Vagina (tissue), 2 donors: ENCODE measurements at places on chromosomes 7 and 10. TPM values are rescaled to one million over a fixed set of nuclear protein-coding genes. Genes with fewer than 3 reads are reported as not detected.

DNA sequence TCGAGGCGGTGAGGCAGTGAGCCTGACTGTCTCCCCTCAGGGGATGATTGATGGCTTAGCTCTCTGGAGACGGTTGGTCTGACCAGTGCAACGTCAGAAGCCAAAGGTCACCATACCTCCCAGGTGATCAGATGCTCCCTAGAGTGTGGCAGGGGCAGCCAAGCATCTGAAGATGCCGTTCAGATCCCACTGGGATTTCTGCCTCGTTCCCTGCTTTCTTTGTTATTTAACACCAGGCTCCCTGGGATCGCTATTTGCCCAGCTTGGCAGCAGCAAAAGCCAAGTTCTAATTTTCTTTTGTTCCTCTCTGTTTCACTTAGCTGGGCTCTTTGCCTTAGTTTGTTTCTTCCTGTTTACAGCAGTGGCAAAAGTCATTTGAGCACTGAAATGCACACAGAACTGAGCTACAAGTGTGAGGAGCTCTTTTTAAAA lies 53.5 kb upstream of the SVIL start:
- H3K27me3 ChIP-seq: no peaks in the 10 kb centered on the region
- no peak overlapping the region for H3K27ac ChIP-seq
- H3K4me1 ChIP-seq: peaks cover 44% of the 10 kb centered on the region
- no peak overlapping the region for H3K4me3 ChIP-seq
- H3K36me3 ChIP-seq: peaks cover 16% of the 10 kb centered on the region

The MAP3K8 gene
- total RNA-seq: 16.5 TPM

- no peaks in the 10 kb centered on the region for H3K27me3 ChIP-seq
- no peak overlapping the region for H3K4me3 ChIP-seq
- no peaks in the 10 kb centered on the region for H3K36me3 ChIP-seq
- H3K27ac ChIP-seq: no peak overlapping the region
Measured at GRCh38 chr10:112475575-112476218, 28.7 kb downstream of the VTI1A start.

- no peak overlapping the region for H3K27ac ChIP-seq
- peaks cover 6% of the 10 kb centered on the region for H3K4me1 ChIP-seq
- no peaks in the 10 kb centered on the region for H3K27me3 ChIP-seq
- no peaks in the 10 kb centered on the region for H3K36me3 ChIP-seq
Measured at GRCh38 chr10:22666287-22667092, 47.9 kb downstream of the PIP4K2A start.

DNA sequence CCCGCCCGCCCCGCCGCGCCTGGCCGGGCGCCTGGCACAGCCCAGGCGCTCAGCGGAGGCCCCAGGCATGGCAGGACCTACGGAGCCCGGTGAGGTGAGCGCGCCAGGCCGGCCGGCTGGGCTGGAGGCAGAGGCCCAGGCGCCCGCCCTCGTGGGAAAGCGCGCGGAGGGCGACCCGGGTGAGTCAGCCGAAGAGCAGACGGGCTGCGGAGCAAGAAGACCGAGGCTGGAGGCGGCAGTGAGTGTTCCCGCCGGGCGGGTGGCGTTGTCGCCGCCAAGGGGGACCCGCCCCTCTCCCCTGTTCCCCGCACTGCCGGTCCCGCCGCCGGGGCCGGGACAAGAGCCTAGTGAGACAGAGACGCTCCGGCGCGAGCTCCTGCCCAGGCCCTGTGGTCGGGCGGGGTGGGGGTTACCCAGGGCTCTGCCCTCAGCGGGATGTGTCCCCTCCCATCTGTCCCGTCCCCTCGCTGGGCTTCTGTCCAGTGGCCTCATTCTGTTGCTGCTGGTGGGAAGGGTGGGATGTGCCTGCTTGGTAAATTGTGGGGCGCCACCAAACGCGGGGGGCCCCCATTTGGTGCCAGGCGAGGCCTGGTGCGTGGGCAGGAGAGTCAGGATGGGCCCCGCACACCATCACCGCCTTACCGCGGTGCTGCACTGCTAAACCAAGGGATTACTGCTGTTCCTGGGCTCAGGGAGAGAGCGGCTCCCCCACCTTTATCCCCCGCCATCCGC lies 17.0 kb upstream of the NODAL start:
- no peak for DNase-seq
- H3K36me3 ChIP-seq: no peaks in the 10 kb centered on the region
- H3K4me3 ChIP-seq: peak overlapping the region; percentile 26
- H3K27me3 ChIP-seq: no peaks in the 10 kb centered on the region

GRCh38 chr10:6781133-6781770 lies 201.2 kb upstream of the PRKCQ start:
- H3K27me3 ChIP-seq: no peaks in the 10 kb centered on the region
- no peak overlapping the region for H3K4me3 ChIP-seq
- no peak overlapping the region for H3K27ac ChIP-seq
- no peaks in the 10 kb centered on the region for H3K36me3 ChIP-seq

DNA sequence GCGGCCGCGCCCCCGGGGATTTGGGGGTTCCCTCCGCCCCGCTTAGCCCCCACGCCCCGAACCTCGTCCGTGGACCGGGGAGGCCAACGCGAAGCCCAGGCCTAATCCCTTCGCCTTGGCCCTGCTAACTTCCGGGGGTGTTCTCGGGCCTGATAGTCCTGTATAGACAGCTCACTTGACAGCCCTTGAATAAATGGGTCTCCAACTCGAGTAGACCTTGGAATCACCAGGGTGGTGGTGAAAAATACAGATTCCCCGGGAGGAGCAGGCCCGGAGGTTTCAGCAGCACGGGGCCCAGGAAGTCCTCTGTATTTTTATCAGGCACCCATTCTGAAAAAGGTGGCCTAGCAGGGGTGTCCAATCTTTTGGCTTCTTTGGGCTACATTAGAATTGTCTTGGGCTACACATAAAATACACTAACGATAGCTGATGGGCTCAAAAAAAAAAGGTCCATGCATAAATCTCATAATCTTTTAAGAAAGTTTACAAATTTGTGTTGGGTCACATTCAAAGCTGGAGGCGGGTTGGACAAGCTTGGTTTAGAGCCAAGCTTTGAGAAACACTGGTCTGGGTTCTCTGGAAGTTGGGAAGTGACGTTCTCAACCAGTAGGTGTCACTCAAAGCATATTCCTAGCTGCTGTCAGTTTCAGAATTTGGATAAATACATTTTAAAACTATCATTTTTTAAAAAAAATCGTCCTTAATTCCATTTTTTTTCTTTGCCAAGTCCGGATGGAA lies 221.7 kb downstream of the PHTF2 start:
- peak overlapping the region; percentile 59 for H3K4me3 ChIP-seq
- H3K27ac ChIP-seq: peak overlapping the region; percentile 94
- H3K36me3 ChIP-seq: no peaks in the 10 kb centered on the region
- no peaks in the 10 kb centered on the region for H3K27me3 ChIP-seq
- peaks cover 23% of the 10 kb centered on the region for H3K4me1 ChIP-seq

The PAPOLB gene
- not detected for total RNA-seq

DNA sequence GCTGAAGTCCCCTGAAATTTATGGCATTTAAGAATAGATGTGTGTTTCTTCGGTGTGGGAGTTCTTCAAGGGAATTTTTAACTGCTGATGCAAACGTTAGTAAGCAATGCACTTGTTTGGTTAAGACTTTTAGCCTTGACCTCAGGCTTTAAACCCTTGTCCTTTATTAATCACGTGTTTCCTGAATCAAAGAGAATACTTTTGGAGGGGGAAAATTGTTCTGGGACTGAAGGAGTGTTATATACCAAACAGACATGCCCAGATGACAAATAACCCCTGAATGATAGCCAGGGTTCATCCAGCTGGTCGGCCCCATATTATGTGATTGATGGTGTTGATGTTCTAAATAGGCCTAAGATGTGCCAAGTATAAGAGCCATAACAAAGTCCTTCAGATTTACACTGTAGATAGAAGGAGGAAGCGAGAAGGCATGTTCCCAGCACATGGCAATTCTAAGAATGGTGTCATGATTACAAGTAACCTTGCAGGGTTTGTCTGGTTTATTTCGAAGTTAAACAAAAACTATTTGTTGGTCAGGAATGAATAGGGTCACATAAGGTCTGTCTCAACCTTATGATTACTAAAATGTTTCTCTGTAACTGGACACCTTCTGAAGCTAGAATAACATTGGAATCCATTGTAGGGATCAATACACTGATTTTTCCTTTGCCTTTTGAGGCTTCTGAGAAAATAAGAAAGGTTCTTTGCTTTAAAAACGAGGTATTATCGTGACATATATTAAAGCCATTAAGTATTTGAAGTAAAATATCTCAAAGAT lies 124.2 kb upstream of the SEM1 start:
- H3K27me3 ChIP-seq: no peaks in the 10 kb centered on the region
- H3K4me3 ChIP-seq: no peak overlapping the region
- no peak overlapping the region for H3K27ac ChIP-seq
- H3K36me3 ChIP-seq: no peaks in the 10 kb centered on the region
- peaks cover 8% of the 10 kb centered on the region for H3K4me1 ChIP-seq

- no peaks in the 10 kb centered on the region for H3K27me3 ChIP-seq
- H3K36me3 ChIP-seq: no peaks in the 10 kb centered on the region
- no peak overlapping the region for H3K4me3 ChIP-seq
- H3K4me1 ChIP-seq: peaks cover 32% of the 10 kb centered on the region
Measured at GRCh38 chr7:127798769-127799372, 146.9 kb downstream of the SND1 start.

The STK17A gene
- 16.7 TPM for total RNA-seq

DNA sequence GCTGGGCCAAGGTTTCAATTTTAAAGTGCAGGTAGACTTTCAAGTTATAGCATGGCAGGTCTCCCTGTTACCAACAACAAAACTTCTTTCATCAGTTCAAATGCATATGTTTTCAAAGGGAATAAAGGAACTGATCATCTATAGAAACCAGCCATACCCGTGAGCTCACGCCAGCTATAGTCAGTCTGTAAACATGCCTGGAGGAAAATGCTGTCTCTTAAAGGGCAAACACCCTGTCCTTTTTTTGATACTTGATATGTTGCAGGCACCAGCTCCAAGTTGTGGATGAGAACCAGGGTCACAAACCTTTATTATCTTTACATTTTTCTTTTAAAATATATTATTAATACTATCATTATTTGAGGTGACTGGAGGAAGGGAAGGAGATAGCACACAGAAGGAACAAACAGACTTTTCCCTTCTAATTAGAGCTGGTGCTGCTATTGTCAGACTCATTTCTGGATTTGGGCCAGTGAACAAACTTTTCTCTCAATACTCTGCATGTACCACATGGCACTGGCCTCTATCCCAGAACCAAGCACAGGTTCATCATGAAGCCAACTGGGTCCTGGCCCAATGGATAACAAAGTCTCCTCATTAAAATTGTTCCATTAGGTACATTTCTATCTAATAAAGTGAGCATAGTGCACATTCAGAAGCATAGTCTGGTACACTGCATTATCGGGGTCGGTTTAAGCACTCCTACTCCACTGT lies 1102.4 kb downstream of the SORCS3 start:
- H3K36me3 ChIP-seq: no peaks in the 10 kb centered on the region
- H3K27ac ChIP-seq: no peak overlapping the region
- H3K4me3 ChIP-seq: no peak overlapping the region
- no peaks in the 10 kb centered on the region for H3K27me3 ChIP-seq

DNA sequence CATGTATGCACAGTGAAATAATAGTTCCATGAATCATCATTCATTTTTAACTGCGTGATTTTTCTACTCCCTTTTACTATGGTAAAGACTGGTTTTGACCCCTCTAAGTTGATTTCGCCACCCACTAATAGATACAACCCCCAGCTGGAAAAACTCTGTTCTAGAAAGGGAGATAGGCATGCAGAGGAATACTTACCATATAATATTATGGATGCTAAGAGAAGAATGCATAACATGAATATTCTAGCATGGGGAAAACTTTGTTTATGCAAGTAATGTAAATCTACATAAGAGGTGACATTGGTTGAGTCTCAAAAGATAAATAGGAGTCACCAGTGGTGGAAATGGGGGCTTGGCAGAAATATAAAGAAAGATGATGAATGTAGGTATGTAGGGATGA lies 97.3 kb upstream of the MBL2 start:
- no peak for DNase-seq
- no peak overlapping the region for H3K27ac ChIP-seq
- no peaks in the 10 kb centered on the region for H3K36me3 ChIP-seq
- H3K4me3 ChIP-seq: no peak overlapping the region
- no peaks in the 10 kb centered on the region for H3K4me1 ChIP-seq
- H3K27me3 ChIP-seq: no peaks in the 10 kb centered on the region

DNA sequence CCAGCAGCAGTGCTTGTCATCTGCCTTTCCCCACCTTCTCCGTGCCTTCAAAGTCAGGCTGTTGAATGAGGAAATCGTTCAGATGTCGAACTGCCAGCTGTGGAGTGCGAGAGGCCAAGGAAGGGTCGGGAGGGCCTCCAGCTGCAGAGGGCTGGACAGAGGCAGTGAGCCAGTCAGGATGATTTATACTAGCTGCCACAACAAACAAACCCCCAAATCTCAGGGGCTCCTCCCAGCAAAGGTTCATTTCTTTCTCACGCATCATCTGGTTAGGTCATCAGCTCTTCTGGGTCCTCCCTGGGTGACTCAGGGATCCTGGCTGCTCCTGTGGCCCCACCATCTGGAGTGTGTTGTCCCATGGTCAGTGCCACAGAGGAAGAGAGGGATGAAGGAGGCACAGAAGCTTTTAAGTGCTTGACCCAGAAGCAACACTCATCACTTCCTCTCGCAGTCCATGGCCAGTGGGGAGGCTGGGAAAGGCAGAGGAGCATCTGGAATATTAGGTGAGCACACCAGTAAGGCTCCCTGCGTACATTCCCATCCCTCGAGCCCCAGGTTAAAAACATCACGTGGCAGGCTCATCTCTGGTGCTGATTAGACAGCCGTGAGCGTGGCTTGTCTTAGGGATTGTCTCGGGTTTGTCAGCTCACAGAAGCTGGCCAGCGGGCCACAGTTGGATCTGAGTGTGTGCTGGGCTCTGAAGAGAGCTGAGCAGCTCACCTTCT lies 140.7 kb downstream of the RGS10 start:
- no peaks in the 10 kb centered on the region for H3K27me3 ChIP-seq
- peak; percentile 96 for DNase-seq
- no peak overlapping the region for H3K4me3 ChIP-seq
- H3K36me3 ChIP-seq: no peaks in the 10 kb centered on the region
- peak overlapping the region; percentile 65 for H3K27ac ChIP-seq

The C7orf57 gene
- total RNA-seq: not detected

The PRPS1L1 gene
- total RNA-seq: not detected

DNA sequence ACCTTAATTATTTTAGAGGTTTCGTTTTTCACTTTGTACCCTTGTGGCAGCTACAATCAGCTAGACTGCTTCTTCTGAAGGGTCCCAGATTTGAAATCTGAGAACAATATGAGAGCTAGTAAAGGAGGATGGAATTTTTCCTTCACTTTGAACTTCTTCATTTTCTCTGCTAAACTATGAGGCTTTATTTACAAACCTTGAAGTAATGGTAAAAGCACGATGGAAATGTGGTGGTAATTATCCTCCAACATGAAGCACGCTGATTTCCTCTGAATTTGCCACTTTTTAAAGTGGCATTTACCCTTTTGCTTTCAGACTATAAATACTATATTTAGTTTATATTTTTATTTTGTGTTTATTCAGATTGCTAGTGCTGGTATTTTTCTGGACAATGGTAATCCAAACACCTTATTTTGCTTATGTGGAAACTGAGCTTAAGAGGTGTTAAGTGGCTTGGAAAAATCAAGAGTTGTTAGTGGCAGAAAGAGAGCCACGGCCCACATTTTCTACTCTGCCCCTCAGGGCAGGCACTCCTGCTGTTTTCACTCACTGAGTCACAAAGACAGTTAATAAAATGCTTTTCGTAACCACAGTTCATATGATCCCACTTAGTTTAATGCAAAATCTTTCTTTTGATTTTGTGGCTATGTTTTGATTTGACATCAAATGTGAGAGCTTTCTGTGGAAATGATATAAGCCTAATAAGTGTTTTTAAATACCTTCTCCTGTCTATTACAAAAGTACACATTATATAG lies 2.7 kb downstream of the SSMEM1 start:
- H3K4me1 ChIP-seq: peaks cover 5% of the 10 kb centered on the region
- H3K4me3 ChIP-seq: no peak overlapping the region
- H3K27ac ChIP-seq: peak overlapping the region; percentile 12
- no peaks in the 10 kb centered on the region for H3K36me3 ChIP-seq
- no peaks in the 10 kb centered on the region for H3K27me3 ChIP-seq

- no peaks in the 10 kb centered on the region for H3K36me3 ChIP-seq
- no peak for DNase-seq
- H3K4me1 ChIP-seq: peaks cover 15% of the 10 kb centered on the region
- H3K4me3 ChIP-seq: no peak overlapping the region
- no peaks in the 10 kb centered on the region for H3K27me3 ChIP-seq
Measured at GRCh38 chr10:77554996-77555397, 82.6 kb downstream of the KCNMA1 start.
